HFF-Myc (cell line): ENCODE measurements at places on chromosomes 12 and 14.

DNA sequence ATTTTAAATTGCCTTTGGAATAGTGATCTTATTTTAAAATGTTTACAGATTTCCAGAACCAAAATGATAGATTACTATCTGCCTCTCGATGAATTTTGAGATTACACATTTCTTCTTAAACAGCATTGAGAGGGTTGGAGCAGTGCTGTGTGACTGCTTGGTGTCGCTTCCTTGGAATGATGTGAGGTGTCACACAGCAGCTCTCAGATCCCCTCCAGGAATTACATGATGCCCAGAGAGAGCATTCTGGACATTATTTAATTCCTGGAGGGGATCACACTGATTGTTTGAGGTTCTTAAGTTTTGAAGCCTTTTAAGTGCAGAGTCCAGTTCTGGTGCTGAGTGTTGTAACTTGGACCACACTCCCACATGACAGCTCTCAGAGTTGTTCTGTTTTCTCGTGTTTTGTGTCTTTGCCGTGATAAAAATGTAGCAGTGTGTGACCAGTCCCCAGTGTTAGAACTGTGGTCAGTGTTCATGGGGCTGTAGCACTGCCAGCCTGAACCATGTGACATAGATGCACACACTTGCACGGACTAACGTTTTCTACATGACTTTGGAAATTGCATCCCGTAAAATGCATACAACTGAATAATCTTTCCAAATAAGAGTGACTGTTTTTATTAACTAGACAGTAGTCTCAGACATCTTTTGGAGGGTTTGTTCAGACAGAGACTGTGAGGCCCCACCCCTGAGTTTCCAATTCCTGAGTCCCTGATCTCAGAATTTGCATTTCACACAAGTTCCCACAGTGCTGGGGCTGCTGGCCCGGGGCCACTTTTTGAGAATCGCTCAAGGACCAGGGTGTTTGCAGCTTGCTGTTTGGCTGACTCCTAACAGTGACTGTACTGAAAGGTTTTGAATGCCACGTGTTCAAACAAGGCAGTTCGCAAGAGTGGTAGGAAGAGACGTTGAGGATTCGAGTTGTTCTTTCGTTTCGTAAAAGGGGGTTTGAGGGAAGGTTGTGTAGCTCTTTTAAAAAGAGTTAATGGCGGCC is 26.0 kb downstream of the XRCC3 start:
- DNase-seq, result no peak

DNA sequence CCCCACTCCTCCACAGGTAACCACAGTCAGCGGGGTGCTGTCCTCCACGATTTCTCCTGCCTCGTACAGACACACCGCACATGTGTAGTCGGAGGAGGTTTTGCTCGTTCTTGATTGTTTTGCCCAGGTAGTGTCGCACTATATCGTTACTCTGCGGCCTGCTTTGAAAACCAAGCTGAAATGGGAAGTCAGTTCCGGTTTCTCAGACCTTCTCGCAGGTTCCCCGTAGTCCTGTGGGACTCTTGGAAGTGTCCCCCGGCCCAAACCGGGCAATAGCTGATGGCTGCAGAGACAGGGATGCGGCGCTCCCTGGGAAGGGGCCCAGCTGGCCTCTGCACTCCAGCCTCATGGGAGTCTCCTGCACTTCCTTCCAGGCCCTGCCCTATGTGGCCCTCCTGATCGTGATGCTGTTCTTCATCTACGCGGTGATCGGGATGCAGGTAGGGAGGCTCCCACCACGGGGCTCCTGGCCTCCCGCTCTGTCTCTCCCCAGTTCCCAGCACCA is 141.3 kb upstream of the FKBP4 start:
- DNase-seq, result no peak

GRCh38 chr12:100138048-100138802 is 4.4 kb downstream of the BLTP3B start:
- DNase-seq, result no peak

DNA sequence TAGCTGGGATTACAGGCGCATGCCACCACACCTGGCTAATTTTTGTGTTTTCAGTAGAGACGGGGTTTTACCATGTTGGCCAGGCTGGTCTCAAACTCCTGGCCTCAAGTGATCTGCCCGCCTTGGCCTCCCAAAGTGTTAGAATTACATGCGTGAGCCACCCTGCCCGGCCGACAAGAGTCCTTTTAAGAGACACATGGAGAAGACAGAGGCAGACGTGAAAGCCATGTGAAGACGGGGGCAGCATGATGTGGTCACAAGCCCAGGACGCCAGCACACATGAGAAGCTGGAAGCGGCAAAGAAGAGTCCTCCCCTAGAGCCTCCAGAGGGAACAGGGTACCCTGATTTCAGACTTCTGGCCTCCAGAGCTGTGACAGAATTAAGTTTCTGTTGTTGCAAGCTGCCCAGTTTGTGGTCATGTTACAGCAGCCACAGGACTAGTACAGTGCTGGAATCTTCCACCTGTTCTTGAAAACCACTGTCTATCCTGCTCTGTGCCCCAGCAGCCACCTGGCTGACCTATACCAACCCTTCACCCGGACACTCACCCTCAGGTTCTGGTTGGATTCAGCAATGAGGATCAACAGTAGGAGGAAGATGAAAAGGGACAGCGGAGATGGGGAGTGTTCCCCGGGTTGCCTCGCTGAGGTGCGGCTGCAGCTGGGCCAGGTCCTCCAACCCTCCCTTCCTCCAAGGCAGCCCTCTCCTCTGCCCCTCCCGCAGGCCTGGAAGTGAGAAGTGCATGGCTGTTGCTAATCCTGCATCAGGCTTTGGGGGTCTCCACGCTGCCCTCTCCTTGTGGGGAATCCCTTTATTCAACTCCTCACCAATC is 16.9 kb downstream of the VPS37B start:
- DNase-seq, result no peak

- no peak for DNase-seq
Observed at GRCh38 chr12:31832740-31833729, 104.2 kb upstream of the AMN1 start.

DNA sequence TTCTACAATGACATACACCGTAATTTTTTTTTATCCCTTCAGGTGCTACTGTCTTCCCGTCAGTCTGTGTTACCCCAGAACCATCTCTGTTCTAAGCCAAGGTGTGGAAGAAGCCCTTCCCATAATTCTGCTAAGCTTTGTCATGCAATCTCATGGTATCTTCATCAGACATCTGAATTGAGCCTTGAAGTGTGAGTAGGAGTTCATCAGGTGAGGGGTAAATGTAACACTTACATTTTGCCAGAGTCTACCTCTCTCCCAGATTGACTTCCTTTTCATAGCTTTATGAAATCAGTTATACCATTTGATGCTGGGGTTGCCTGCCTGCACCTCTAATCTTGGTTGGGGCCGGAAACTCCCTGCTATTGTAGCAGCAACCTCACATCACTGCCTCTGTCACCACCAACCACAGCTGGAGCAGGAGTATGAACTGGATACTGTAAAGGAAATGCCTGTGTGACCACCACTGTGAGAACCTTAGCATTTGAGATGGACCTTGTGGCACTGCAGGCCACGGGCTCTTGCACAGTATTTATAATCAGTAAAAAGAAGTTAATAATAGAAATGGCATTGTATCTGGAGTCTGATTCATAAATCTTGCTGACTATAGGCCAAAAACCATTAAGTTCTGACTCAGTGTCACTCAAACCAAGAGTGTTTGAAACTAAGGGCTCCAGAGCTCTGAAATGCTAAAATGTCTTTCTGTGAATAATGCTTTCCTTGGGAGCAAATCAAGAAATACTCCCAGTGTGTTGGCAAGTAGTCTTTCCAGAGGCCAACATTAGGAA is 58.7 kb upstream of the STK38L start:
- no peak for DNase-seq

DNA sequence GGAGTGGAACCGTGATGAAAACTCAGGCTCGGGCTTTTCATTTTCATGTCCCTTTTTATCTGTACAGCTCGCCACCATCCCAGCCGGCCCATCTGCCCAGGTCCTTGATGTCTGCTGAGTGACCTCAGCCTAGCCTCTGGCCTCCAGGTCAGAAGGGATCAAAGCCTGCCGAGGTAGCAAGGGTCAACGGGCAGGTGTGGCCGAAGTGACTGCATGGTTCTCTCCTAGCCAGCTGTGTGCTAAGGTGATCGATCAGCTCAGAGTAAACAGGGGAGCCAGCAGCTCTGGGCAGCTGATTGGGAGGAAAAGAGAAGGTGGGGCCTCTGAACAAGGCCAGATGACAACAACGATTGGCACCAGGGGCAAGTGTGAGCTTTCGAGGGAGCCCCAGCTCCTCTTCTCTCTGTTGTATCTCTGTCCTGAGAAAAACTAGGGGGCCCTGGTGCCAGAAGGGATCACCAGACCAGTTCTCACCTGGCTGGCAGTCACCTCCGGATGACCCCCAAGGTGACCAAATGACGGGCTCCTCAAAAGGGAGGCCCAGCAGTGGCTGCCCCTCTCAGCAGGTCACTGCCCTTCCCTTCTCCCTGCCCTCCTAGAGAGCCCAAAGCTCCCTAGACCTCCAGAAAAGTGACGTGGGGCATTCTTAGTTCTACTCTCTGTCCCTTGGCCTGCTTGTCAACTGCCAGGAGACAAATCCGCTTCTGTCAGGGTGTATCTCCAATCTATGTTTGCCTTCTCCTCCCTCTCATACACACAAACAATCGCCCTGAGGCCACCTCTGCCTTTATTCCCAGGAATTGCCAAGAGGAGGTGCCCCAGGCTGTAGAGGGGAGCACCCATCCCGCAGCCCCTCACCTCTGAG is 3.4 kb downstream of the SLC6A12 start:
- no peak for DNase-seq

GRCh38 chr12:49740930-49741881 is at the start of gene TMBIM6:
Gene TMBIM6 (plus strand): TSS chr12:49741557. CDS start chr12:49752494, 10,937 bp downstream.
- DNase-seq, result peak; percentile 100

GRCh38 chr14:100786576-100787219 is 39.2 kb upstream of the MEG3 start:
- DNase-seq, result no peak

- no peak for DNase-seq
Observed at GRCh38 chr12:91179966-91180561, 2.6 kb downstream of the DCN start.

DNA sequence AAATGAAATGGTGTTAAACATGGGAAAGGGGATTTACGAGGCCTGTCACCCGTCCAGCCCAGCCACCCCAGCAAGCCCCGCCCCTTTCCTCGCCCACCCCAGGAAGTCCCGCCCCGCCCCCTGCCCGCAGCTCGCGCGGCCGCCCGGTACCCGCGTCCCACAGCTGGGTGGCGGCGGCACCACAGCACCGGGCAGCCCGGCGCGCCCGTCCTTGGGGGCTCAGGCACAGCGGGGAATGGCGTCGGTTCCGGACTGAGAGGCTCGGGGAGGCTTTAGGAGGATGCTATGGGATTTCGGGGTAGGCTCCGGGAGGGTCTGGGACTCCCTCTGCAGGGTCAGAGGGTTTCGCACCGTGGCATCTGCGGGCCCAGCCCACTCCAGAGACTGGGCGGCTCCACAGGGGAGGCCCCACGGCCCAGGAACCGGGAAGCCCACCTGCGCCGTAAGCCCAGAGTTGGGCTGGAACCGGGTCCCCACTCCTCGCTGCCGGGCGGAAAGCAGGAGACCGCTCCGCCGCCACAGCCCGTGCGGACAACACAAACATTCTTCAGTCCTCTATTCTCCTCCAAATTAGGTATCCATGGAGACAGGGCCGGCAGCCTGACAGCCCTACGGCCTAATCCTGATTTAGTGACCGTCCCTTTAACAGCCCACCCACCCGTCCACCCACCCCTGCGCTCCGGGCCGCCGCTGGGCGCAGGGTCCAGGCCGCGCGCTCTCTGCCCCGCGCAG is 1.4 kb downstream of the FIGNL2 start:
- no peak for DNase-seq

DNA sequence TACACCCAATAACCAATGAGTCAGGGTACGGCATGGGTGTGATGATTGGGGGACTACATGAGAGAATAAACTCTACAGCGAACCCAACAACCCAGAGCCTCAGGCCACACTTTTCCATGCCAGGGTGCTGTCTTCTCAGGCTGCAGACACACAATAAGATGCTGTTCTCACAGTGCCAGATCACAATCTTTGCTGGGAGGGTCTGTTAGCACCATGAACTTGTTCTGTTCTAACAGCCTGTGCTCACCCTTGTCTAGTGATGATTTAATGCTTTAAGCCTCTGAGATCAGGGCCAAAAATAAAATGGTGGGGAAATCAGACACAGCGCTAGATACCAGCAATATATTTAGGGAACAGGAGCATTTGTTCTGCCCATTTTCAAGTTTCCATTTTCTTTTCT is 621.9 kb upstream of the TBX3 start:
- no peak for DNase-seq

DNA sequence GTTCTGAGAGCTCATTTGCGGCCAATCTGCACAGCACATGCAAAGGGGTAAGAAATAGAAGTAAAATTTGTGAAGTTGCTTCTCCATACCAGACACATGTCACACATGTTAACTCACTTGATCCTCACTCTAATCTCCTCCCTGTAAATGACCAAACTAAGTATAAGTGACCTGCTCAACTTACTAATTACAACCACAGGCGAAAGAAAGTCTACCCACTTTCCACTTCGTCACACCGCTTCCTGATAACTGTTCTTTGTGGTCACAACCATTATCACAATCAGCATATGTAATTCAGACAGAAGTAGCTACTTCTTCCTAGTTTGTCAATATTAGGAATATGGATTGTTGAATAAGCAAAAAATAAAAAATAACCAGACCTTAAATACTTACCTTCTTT is 293.7 kb upstream of the CLEC14A start:
- no peak for DNase-seq
